Stimulated activated CD4-positive, alpha-beta T cell treated with anti-CD3 and anti-CD28 coated beads, TNF-alpha, amount 100 ng/mL, for 1 hour (primary cell): ENCODE measurements at places on chromosomes 5 and 9.
A peak's percentile ranks its signal among the peaks of the same experiment; 100 is the strongest.

- DNase-seq: no peak
Measured at GRCh38 chr5:172439785-172440477, 14.4 kb downstream of the SH3PXD2B start.

GRCh38 chr5:76607353-76607871 lies 15.8 kb downstream of the F2RL2 start:
- DNase-seq: no peak

GRCh38 chr9:14766299-14766698 lies 43.8 kb upstream of the CER1 start:
- no peak for DNase-seq

DNA sequence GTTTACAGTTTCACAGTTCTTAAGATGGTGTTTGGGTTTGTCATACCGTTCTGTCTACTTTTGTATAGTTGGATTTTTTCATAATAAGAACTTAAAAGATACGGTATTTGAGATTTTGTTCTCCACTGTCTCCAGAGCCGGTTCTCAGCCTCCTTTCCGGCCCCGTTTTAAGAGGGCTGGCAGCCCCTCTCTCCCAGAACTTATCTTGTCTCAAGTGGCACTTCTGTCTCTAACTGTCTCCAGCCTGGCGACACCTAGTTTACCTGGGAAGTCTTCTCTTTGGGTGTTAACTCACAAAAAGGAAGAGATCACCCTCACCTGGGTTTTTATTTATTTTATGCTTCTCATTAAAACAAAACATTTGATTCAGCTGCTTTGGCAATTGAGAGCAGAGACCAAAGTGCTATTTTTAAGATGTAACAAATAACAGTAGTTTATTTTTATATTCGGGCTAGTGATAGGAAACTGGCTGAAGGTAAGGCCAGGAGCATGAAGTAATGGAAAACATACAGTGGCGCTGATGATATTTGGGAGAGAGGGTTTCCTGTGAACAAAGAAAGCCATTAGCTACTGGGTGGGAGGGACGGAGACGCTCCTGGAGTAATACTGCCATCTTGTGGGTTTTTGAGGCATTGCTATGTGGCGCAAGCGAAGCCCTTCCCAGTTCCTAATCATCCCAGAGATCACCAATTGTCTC lies 48.3 kb downstream of the ACER2 start:
- DNase-seq: peak; percentile 18

DNA sequence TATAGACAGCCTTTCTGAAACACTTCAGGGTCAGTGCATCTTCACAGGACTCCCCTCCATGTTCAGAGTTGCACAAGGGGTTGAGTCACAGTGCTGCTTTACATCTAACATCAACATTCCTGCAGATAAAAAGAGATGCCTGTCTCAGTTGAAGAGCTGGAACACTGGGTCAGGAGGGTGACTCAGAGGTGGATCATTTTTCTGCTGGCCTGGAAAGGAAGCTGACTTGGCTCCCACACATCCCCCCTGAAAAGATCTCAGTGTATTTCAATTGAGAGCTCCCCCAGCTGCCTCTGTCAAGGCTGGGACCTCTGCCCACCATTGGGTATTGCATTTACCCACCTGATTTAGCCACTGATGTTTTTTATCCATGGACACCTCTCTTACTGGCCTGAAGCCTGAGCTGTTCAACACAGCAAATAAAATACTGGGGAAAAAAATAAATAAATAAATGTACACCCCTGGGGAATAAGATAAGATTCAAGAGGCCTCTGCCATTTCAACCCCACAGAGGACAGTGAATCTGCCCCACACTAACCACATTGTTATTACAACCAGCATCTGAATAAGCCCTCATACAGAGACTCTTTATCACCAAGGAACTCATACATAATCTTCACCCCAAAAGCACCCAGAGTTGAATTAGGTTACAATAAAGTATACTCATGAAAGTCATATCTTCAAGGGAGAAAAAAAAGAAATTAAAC lies 716.4 kb downstream of the SEMA5A start:
- no peak for DNase-seq

- DNase-seq: no peak
Measured at GRCh38 chr5:146368137-146368536, 29.5 kb downstream of the POU4F3 start.

GRCh38 chr9:69036799-69037198 lies 1.2 kb downstream of the FXN start:
- no peak for DNase-seq

DNA sequence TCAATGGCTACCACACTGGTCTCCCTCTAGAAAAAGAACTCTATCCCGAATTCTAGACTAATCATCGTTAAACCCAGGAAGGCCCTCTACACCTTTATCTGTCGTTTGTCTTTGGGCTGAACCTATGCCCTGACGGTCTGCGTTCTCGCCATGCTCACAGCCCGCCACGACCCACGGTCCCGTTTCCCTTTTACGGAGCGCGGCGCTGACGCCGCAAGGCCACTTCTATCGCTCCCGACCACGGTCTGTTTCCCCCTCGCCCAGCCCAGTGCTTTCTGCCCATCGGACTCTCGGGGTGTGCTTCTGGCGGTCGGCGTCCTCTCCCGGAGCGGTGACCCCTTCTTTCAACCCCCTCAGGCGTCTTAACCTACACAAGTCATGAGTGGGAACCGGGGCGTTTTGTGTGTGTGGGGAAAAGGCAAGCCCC lies 974 bp downstream of the C9orf40 start:
- DNase-seq: no peak

- DNase-seq: no peak
Measured at GRCh38 chr9:12469084-12469483, 224.1 kb upstream of the TYRP1 start.

GRCh38 chr5:64971513-64971912 lies 202.8 kb downstream of the CWC27 start:
- DNase-seq: no peak

- no peak for DNase-seq
Measured at GRCh38 chr9:81729135-81729534, 39.8 kb upstream of the TLE1 start.

DNA sequence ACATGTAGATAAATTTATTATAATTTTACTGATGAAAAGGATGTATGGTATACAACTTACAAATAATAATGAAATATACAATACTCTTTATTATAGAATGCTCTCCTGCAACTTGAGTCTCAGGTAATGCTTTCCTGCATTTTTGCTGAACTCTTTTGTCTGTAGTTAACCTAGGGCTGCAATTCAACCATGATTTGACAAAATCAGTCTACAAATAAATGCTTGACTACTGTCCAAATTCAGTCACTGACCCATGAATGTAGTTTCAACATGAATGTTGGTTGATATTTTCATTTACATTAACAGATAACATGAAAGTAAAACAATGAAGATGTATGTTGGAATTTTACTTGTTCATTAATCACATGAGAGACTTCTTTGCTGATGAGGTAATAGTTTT lies 320.9 kb downstream of the ZSWIM6 start:
- DNase-seq: no peak

DNA sequence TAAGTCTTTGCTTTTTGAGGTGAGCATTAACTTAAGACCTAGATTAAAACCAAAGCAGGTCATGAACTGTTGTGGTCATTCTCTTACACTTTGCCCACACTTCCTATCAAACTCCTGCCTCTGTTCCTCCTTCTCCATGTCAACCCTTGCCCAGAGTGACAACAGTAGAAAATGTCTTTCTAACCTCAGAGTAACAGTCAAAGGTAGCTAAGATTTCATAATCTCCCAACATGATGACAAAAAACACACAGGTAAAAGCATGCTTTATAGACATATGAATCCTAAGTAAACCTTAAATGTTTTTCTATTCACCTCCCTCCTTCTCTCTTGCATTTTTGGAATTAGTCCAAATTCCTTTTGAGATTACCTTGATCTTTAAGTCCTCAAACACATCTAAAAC lies 422.3 kb downstream of the SPATA31D1 start:
- DNase-seq: no peak

DNA sequence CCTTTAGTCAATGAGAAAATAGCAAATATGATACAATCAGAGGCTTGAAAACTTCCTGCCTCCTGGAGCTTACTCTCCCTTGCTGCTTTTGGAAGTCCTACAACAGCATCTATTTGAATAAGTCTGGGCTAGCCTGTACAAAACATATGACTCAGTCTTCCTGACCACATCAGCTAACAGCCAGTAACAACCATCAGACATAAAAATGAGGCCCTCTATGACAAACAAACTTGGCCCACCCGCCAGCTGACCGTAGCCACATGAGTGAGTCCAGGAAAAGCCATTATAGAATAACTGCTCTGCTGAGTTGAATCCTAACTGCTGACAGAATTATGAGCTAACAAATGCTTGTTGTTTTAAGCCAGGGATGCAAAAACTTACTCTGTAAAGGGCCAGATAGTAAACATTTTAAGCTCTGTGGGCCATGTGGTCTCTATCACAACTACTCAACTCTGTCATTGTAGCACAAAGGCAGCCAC lies 347.6 kb downstream of the PTPRD start:
- DNase-seq: no peak

- no peak for DNase-seq
Measured at GRCh38 chr5:112418659-112419163, 366 bp downstream of the EPB41L4A start.

GRCh38 chr9:126695186-126695585 lies 81.5 kb downstream of the LMX1B start:
- DNase-seq: no peak

- DNase-seq: no peak
Measured at GRCh38 chr5:159091065-159091464, 8.7 kb downstream of the EBF1 start.

GRCh38 chr5:14112998-14113652 lies 30.0 kb upstream of the TRIO start:
- DNase-seq: no peak

GRCh38 chr9:34131571-34131970 lies 5.1 kb upstream of the DCAF12 start:
- no peak for DNase-seq

DNA sequence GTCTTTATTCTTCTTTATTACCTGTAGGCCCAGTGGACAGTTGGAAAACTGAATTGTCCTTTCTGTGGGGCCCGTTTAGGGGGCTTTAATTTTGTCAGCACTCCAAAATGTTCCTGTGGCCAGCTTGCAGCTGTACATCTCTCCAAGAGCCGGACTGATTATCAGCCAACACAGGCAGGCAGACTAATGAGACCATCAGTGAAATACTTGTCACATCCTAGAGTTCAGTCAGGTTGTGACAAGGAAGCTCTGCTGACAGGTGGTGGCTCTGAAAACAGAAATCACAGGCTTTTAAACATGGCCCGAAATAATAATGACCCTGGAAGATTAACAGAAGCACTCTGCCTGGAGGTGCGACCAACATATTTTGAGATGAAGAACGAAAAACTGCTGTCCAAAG lies 47.9 kb downstream of the RNF180 start:
- no peak for DNase-seq

DNA sequence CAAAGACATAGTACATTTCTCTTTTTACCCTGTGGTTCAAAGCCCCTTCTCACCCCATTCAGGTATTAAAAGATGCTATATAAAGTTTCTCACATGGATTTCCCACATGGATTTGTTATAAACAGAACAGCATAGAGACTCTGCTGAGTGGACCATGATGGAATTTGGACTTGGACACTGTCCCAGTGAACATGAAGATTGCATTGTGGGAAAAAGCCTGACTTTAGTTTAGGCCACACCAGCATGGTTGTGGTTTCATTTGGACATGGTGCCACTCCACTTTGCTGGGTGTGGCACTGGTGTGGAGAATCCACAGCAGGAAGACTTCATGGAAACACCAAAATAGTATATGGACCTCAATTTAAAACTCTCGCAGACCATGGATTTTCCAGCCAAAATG lies 124.6 kb downstream of the ARHGAP26 start:
- no peak for DNase-seq

- DNase-seq: no peak
Measured at GRCh38 chr5:113133211-113133975, 156.8 kb downstream of the DCP2 start.

DNA sequence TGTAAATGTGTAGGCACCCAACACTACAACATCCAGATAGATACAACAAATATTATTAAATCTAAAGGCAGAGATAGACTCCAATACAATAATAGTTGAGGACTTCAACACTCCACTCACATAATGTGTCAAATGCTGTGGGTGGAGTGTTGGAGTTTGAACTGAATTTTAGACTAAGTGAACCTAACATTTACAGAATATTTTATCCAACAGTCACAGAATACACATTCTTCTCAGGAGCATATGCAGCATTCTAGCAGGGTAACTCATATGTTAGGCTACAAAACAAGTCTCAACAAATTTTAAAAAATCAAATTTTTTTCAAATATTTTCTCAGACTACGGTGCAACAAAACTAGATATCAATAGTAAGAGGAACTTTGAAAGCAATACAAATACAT lies 648.7 kb upstream of the CDH18 start:
- no peak for DNase-seq

DNA sequence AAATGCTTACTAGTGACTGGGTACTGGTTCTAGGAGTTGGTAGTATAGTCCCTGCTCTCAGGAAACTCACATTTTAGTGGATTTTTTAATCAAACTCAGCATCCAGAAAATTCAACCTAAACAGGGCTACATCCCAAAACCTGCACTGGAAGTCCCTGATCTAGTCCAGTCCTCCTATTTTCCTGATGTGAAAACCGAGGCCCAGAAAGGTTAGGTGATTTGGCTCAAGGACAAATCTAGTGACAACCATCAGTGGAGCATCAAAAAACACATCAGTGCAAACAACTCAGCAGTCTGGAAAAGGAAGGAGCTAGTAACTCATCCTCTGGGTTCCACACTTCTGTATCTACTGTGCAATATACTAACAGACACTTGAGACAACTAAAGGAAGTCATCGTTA lies 38.2 kb downstream of the SERINC5 start:
- no peak for DNase-seq

- no peak for DNase-seq
Measured at GRCh38 chr9:37311938-37312708, 110.4 kb upstream of the GRHPR start.

- no peak for DNase-seq
Measured at GRCh38 chr5:168608386-168608785, 29.2 kb upstream of the PANK3 start.

DNA sequence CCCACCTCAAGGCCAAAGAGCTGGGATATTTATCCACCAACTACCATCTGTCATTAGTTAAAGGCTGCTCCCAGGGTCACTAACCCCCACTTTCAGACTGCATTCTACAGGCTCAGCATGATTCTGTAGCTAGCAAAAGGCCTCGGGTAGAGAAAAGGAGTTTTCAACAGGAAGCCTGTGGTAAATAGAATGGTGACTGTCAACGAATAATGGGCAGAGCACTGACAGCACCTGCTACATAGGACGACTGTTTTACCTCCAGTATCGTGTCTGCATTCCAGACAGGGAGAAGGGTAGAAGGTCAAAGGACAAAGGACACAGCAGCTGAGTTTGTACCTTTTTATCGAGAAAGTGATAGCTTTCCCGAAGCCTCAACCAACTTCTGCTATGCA lies 20.3 kb downstream of the MFAP3 start:
- no peak for DNase-seq

GRCh38 chr9:4865681-4866080 lies 72.9 kb downstream of the RCL1 start:
- DNase-seq: no peak

DNA sequence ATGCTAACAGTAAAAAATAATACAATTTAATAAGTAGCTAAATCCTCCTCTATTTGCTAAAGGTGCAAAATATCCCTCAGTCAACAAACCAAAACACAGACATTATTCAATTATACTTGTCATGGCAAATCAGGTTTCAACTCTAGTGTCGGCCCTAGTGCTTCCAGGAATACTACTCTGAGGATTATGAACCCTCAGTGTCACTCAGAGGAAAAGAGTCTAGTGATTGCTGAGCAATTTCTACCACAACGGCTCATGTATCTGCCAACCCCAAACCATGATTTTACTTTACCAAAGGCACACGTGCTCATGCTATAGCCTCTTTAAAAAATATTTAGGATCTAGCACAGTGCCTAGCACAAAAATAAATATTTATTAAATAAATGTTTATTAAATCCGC lies 21.0 kb downstream of the RICTOR start:
- DNase-seq: no peak
